ENCODE measurements at places on chromosomes 12 and 14.
A peak's percentile ranks its signal among the peaks of the same experiment; 100 is the strongest.

- no peak for DNase-seq
Measured at GRCh38 chr12:109418848-109419480, 58.1 kb downstream of the KCTD10 start.

DNA sequence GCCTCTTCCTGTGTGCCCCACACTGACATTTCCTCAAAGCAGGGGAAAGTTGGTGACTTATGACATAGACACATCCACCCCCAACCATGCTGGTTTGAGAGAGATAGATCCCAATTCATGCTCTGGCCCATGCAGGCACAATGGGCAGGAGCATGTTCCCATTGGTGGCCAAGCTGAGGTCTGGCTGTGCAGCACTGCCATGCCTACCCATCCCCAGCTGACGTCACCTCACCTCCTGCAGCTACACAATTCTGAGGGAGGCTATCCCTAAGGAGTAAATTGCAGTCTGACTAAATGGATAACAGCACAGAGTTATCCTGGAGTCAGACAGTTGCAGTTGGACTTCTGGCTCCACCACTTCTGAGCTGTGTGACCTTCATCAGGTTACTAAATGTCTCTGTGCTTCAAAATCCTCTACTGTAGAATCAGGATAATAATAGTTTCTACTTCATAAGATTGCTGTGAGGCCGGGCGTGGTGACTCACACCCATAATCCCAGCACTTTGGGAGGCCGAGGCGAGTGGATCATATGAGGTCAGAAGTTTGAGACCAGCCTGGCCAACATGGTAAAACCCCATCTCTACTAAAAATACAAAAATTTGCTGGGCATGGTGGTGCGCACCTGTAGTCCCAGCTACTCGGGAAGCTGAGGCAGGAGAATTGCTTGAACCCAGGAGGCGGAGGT, 323.9 kb downstream of the BCL11B start:
- no peak for DNase-seq

DNA sequence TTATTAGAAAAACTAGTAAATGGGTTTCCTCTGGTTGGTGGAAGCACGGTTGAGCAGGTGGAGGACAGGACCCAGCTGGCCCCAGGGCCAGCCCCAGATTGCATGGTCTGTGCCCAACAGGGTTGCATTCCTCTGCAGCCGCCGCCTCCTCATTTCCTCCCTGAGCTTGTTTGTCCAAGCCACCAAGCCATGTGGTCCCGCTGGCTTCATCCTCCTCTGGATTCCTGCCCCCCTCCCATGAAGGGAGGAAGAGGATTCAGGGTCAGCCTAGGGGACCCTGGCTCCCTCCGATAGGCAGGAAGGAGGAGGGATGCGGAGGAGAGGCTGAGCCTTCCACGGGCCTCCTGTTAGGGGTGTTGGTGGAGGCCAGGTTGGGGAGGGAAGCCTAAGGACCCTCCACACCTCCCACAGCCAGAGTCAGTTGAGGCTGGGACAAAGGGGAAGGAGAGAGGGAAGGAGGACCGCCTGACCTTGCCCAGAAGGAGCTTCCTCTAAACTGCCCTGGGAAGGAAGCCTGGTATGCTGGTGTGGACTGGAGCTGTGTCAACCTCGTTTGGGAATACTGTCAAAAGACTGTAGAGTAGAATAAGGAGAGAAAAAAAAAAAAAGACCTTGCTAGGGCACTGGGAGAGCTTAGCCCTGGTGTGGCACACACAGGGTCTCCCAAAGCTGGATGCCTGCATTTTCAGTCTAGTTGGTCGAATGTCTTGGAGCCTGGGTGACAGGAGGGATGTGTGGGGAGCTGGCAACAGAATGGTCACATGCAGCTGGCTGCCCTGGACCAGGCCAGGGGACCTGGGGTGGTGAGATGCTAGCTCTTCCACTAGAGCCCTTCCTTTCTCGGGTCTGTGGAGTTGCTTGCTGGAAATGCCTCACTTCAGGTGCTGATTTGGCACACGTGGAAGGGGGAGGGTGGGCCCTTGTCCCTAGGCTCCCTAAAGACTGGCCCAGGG, 42.4 kb downstream of the PLEKHG3 start:
- no peak for DNase-seq

DNA sequence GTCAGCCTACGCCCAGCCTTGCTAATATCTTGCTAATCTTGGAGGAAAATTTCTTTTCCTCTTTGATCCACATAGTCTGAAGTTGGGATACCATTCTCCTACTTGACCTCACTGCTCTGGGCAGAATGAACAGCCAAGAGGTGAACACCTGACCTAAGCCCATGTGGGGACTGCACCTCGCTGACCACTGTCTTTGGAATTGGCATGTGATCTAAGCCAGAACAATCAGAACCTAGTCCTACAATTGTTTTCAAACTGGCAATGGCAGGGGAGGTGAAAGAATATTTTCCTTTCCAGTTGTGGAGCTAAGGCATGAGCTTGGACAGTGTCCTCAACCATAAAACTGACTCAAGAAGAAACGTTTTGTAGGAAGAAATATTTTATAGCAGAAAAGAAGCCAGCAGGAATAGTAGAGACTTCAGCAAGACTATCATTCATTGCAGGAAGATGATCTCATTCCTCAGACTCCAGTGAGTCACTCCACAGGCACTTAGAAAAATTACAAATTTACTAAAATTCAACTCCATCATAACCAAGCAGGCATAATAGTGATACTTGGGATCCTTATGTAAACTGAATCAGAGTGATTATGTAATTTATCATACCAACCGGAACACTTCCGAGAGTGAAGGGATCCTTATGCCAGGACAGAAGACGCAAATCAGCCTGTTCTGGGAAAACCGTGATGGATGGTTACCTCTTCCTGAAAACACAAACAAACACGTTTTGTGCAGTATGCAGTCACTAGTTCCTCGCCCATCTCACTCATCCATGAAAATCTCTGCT, 14.7 kb downstream of the PTPRO start:
- DNase-seq = no peak

GRCh38 chr14:52089218-52089617, 20.4 kb upstream of the NID2 start:
- DNase-seq = no peak

DNA sequence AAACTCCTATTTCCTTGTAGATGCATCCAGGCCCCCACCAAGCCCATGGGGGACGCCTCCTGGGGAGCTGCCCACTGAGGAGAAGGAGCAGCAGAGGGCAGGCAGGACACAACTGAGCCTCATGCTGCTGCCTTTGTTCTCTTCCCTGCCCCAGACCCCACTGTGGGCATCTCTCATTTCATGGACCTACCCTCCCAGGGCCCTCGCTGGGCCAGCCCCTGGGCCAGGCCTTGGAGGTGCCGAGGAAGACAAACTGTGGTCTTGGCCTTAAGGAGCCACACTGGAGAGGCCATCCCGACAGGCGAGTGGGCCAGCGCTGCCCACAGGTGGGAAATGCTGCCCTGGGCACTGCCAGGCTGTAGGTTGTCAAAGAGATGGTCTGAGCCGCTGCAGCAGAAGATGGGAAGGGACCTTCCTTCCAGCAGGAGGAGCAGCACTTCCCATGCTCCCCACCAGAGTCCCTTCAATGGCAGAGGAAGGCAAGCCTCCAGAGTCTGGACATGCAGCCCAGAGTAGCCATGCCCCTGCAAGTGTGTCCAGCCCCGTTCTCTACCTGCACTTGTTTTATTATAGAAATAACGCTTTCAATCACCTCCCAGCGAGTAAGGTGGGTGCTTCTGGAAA, 147.4 kb downstream of the BCL11B start:
- no peak for DNase-seq

GRCh38 chr12:91109148-91109564, 2.1 kb downstream of the LUM start:
- DNase-seq = peak; percentile 13

DNA sequence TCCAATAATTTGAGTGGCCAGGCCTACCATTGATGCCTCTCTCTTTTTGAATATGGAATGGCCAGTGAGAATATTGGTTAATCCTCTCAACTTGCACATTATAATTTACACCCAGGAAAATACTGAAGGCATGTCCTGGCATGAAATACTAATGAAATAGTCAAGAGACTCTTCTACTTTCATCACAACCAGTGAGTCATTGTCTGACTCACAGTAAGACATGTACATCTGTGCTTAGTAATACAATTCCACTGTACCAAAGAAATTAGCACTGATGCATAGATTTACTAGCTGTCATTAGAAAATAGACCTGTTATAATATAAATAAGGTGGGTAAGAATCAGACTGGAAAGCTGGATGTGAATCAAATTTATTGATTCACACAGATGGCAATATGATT, 31.6 kb downstream of the KCNC2 start:
- no peak for DNase-seq

DNA sequence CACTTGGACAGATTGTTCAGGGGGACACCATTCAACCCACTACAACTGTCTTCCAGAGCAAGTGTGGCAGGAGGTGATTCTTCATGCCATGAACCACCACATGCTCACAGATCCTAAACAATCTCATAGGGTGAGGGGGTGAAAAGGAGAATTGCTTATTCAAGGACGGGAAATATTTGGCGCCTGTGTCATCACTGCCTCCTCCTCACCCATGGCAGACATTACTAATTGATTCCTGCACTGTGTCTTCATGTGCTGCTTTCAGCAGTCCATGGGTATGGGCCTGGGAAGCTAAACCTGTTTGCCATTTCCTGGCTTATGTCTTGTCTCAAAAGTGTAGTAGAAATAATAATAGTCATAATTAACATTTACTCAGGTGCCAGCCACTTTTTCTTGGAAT, 31.3 kb downstream of the MMAB start:
- DNase-seq = no peak

GRCh38 chr12:46160101-46160980, 108.5 kb downstream of the SLC38A1 start:
- no peak for DNase-seq

DNA sequence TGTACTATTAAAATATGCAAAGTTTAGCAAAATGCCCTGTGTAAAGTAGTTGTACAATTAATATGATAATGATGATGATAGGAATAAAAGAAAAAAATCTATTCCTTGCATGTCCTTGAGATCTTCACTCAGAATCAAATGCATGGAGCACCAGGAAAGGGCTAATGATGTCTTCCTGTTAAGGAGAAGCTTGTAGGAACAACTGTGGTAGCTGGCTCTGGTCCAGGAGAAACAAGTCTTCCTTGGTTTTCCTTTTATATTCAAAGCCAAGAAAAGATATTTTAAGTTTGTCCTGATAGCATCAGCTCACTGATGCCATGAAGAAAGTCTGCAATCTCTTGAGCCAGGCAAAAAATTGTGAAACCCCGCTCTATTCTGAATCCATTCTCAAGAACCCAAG, 138.9 kb downstream of the PIK3C2G start:
- DNase-seq = no peak

DNA sequence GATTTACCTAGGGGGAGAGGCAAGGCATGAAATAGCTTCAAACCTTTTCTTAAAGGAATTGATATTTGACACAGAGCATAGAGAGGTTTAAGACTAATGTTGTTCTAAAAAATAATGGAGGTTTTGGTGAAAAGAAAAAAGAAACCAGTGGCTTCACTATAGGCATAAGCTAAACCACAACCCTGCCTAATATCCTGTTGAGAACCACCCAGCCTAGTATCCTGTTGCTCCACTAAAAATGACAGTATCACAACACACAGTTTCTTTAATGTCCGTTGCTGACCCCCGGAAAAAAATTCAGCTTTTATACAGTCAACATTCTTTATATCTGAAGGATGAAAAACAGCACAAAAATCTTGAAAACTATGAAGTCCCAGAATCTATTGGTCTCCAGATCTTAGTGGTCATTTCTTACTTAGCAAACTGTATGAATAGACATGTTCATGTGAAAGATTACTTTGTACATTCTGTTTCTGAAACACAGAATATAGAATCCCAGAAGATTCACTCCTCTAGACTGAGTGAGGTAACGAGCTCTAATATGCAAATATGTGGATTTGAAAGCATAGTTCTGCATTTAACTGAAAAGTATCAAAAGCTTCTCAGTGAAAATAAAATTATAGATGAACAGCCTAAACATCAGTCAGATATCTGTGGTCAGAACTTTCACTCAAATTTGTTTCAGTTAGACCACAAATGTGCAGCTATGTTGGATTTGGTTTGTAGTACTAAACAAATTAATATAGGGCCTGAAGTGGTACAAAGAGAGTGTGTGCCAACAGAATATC, 40.5 kb downstream of the GALC start:
- no peak for DNase-seq

GRCh38 chr14:70934502-70935134, 27.4 kb downstream of the PCNX1 start:
- DNase-seq = peak; percentile 39

All from GM13977 (cell line).